Glutamatergic neuron (in vitro differentiated cells): ENCODE measurements at places on chromosomes 7 and 10. TPM values are rescaled to one million over a fixed set of nuclear protein-coding genes. Genes with fewer than 3 reads are reported as not detected.

Gene YAE1
- total RNA-seq, result 43.6 TPM

Gene GIMAP5
- total RNA-seq, result not detected

Gene STN1
- total RNA-seq, result 57.1 TPM

Gene CCL24
- total RNA-seq, result not detected

Gene ADGRA1
- 9.1 TPM for total RNA-seq

Gene CNTNAP2
- 25.8 TPM for total RNA-seq

Gene GPR85
- total RNA-seq, result 3.4 TPM

Gene EPHB6
- 21.4 TPM for total RNA-seq

Gene CRPPA
- 5.3 TPM for total RNA-seq

Gene GPR141
- not detected for total RNA-seq

Gene IFIT1B
- not detected for total RNA-seq

Gene UCN3
- total RNA-seq, result not detected

Gene TMEM178B
- 49.8 TPM for total RNA-seq

Gene HTR7
- total RNA-seq, result 13.3 TPM

Gene TEX47
- not detected for total RNA-seq

Gene RNF32
- total RNA-seq, result 2.2 TPM

Gene TMEM140
- not detected for total RNA-seq

Gene CYP3A5
- total RNA-seq, result not detected
